Suppressor macrophage treated with lipopolysaccharide for 1 hour (primary cell): ENCODE measurements at places on chromosomes 16 and 17.
A peak's percentile ranks its signal among the peaks of the same experiment; 100 is the strongest.

GRCh38 chr17:28948342-28948741 lies 3.0 kb downstream of the PHF12 start:
- DNase-seq: no peak

GRCh38 chr16:26134588-26134987 lies 442.8 kb downstream of the HS3ST4 start:
- no peak for DNase-seq

- DNase-seq: peak; percentile 46
Observed at GRCh38 chr17:15882777-15883176, 62.2 kb upstream of the ADORA2B start.

DNA sequence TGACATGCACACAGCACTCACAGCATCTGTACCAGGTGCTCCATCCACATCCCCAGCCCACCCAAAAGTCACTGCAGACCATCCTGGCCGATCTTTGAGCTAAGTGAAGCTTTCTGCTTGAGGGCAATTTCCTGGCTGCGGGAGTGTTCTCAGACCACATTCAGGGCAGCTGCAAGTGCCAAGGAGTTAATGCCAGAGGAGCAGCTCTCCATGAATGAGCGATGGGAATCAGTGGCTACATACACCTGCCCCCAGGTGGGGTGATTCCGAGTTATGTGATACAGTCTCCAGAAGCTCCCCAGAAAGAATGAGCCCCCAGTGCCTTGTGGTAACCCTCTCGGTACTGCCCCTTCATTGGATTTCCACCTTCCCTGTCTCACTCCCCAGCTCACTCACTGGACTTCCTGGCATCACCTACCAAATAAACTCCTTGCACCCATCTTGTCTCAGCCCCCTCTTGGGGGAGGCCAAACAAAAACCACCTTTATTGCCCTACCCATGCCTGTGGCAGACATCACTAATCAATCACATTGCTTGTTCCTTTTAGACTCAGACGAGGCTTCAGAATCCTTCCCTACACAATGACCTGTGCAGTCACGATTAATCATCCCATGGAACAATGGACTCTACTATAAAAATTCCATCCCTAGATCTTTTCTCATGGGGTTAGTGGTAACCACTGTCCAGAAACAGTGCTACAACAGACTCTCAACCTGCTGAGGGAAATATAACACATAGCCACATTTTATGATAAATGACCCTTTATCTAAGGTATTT lies 121.1 kb downstream of the IRX5 start:
- no peak for DNase-seq

GRCh38 chr17:82225368-82226029 lies 3.3 kb upstream of the SLC16A3 start:
- no peak for DNase-seq

DNA sequence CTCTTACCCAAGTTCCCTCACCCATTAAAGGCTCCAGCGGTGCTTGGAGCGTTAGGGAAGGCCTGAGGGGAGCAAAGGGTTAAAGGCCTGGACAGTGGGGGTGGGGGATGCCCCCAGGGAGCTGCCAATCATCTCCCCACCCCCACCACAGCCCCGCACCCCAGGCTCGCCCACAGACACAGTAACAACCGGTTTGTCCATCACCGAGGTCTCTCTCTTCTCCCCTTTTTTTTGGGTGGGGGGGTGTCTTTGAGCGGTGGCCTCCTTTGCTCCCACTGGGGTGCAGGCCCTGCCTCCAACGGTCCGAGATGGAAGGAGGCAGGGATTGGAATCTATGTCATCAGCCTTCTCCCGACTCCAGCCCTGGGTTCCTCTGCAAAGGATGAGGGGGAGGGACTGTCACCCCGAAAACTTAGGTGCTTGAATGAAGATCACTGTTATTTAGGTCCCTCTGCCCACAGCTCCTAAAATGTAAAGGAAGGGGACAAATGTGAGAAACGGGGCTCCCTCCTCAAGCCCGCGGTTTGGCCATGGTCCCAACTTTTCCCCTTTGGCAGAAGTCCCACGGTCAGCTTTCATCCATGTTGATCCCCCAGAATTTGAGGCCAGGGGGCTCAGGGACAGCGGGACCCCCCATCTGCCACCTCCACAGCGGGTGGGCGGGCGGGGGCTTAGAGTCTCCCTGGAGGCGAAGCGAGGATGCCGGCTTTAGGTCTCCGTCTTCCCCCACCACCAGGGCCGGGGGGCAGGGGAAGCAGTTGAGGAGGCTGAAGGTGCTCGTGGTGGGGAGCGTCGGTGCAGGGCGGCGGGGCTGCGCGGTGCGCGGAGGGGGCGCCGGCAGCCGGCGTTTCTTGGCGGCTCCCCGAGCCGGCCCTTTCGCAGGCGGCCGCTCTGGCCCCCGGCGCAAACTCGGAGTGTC lies 1.7 kb downstream of the EPOP start:
- DNase-seq: no peak

- peak; percentile 32 for DNase-seq
Observed at GRCh38 chr16:49491771-49492761, 118.5 kb downstream of the C16orf78 start.

DNA sequence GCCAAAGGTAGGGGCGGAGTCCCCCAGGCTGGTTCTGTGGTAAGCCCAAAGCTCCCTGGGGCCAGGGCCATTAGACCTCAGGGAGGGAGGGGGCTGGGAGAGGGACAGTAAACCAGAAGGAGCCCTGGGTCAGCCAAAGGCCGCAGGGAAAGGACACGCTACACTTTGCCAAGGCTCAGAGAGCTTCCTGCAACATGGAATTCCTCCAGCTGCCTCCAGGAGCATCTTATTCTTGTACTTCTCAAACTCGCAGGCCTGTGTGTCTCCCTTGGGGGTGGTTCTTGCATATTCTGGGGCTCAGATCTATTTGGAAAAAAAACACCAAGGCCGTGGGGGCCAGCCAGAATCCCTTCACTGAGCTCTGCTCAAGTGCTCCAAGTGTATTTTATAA lies 25.1 kb downstream of the AKAP1 start:
- DNase-seq: no peak

GRCh38 chr17:27782791-27783206 lies 17.5 kb downstream of the NOS2 start:
- DNase-seq: peak; percentile 47

DNA sequence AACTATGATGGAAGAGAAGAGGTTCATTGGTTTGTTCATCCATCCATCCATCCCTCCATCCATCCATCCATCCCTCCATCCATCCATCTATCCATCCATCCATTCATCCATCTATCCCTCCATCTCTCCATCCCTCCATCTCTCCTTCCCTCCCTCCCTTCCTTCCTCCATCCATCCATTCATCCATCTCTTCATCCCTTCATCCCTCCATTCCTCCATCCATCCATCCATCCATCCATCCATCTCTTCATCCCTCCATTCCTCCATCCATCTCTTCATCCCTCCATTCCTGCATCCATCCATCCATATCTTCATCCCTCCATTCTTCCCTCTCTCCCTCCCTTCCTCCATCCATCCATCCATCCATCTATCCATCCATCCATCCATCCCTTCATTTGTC lies 10.0 kb upstream of the PPL start:
- no peak for DNase-seq

DNA sequence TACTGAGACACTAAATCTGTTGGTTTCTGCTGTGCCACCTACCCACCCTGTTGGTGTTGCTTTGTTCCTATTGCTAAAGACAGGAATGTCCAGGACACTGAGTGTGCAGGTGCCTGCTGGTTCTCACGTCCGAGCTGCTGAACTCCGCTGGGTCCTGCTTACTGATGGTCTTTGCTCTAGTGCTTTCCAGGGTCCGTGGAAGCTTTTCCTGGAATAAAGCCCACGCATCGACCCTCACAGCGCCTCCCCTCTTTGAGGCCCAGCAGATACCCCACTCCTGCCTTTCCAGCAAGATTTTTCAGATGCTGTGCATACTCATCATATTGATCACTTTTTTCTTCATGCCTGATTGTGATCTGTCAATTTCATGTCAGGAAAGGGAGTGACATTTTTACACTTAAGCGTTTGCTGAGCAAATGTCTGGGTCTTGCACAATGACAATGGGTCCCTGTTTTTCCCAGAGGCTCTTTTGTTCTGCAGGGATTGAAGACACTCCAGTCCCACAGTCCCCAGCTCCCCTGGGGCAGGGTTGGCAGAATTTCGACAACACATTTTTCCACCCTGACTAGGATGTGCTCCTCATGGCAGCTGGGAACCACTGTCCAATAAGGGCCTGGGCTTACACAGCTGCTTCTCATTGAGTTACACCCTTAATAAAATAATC lies 14.6 kb downstream of the STH start:
- DNase-seq: no peak

DNA sequence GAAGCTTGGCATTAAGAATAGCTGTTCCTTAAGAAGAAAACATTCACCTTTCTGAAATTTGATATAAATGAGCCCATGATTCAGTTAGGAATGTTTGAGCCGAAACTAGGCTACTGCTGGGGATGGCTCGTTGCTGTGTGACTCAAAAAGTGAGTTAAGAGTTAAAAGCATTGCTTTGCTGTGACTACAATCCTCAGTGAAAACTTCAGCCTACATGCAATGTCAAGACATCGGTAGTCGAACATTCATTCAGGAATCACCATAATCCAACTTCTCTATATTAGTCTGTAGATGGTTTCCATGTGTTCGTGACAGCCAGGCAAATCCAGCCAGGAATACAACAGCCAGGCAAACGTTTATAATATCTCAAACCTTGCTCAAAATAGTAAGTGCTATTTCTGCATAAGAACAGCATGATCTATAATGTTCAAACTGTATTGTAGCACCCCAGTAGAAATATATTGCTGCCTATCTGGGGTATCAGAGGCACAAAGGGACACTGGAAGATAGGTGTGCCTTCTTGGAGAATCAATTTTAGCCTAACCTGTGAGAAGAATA lies 1225.1 kb downstream of the CDH8 start:
- DNase-seq: no peak

GRCh38 chr17:74443516-74444296 lies 11.8 kb downstream of the GPRC5C start:
- DNase-seq: no peak

- no peak for DNase-seq
Observed at GRCh38 chr16:11501632-11502031, 85.1 kb downstream of the LITAF start.

GRCh38 chr17:72772331-72772821 lies 320.1 kb downstream of the SLC39A11 start:
- no peak for DNase-seq

GRCh38 chr17:2016494-2016893 lies 8.6 kb downstream of the RTN4RL1 start:
- DNase-seq: no peak

DNA sequence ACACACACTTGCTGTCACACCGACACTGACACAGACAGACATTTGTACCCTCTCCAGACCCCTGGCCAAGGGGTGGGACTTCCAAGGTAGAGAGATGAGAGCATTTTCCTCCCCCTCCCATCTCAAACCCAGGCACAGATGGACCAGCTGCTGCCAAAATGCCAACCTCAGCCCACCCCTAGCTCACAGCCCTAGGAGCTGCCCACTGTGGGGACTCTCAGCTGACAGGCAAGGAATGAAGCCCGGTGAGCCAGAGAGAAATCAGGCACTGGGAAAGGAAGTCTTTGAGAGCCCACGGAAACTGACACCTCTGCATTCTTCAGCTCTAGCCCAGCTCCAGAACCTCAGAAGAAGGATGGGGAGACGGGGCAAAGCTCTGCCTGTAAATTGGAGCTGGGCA lies 2.8 kb downstream of the ETV4 start:
- no peak for DNase-seq

- DNase-seq: no peak
Observed at GRCh38 chr17:45812102-45812501, 28.0 kb downstream of the CRHR1 start.

DNA sequence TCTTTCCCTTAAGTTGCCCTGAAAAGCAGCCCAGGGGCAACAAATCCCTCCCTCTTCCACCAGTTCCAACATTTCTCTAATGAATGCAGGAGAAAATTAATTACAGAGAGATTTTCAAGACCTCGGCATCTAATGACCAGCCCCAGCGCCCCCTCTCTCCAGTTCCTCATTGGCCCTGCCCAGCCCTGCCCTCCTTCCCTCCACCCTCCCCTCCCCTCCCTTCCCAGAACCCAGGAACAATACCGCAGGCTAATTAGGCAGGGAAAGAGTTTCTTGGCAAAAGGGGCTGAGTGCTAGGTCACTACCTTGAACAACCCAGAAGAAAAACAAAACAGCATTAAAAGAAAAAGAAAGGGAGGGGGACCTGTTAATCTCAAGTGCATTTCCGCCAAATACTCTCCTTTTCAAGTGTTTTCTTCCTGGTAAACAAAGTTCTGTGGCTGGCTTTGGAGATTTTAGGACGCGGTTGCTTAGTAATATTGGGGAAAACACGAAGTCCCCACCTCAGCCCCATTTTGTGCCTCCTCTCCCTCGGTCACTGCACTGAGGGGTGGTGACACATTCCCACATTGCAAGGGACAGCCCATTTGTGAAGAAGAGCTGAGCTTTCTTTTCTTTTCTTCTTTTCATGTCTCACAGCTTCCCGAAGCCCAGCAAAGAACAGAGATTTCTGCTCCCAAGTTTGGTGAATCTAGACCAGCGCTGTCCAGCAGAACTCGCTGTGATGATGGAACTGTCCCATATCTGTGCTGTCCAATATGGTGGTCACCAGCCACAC lies 215.4 kb downstream of the SOX9 start:
- no peak for DNase-seq

DNA sequence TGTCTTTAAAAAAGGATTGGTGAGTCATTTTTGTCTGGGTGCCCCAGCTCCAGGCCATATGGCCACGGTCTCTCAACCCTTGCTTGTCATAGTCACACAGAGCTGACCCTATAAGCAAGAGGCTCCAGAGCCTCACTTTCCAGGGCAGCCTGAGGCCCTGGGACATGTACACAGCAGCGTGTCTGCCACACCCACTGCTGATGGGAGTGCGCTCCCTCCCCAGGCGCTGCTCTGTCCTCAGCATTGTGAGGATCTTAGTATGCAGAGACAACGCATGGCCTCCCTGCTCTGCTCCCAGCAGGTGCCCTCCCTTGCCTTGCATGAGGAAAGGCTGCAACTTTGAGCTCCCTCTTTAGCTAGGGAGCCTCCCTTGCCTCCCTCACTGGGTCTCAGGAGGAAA lies 80.8 kb upstream of the CRHR1 start:
- DNase-seq: no peak

GRCh38 chr16:85369060-85369459 lies 244.1 kb upstream of the GSE1 start:
- no peak for DNase-seq

DNA sequence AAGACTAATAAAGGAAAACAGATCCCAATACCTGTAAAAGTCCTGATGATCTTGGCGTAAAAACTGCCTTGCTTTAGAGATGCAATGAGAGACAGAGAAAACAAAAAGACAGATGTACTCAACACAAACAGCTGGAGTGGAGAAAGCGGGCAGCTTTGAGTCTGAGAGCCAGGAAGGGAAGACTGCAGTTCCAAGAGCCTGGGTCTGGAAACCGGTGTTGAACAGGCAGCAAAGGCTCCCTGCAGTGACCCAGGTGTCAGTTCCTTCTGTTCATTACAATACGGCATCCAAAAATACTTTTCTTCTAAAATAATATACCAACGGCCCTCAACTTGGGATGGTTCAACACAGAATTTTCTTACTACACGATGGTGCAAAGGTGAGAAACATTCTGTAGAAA lies 29.6 kb downstream of the VPS53 start:
- DNase-seq: no peak
